ENCODE measurements at places on chromosomes 5 and 9. TPM values are rescaled to one million over a fixed set of nuclear protein-coding genes. Genes with fewer than 3 reads are reported as not detected.

GRCh38 chr9:34887841-34888240, 70.2 kb upstream of the PHF24 start:
- DNase-seq = no peak

GRCh38 chr9:121637713-121638220, 13.7 kb upstream of the DAB2IP start:
- DNase-seq = peak; percentile 94

DNA sequence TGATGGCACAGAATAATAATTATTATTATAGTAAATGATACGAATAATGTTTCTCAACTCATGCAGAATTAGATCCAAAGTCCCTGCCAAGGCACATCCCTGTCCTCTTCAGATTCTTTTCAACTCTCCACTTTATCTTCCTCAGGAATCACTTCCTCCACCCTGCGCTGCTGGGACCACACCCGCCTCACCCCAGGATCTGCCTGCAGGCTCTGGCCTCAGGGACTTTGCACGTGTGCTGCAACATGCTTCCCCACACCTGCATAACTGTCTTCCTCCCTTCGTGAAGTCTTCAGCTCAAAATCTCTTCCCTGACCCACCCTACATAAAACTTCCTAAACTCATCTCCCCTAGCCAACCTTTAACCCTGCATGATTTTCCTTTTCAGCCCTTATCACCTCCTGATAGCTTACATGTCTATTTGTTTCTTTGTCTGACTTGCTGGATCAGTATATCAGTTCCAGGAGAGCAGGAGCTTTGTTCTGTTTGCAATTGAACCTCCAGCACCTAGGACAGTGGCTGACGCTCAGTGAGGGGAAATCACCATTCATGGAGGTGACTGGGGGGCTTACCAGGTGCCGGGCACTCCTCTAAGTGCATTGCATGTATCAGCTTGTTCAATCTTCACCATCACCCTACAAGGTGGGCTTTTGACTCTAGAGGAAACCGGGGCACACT, 47.5 kb upstream of the EGFLAM start:
- DNase-seq = no peak

DNA sequence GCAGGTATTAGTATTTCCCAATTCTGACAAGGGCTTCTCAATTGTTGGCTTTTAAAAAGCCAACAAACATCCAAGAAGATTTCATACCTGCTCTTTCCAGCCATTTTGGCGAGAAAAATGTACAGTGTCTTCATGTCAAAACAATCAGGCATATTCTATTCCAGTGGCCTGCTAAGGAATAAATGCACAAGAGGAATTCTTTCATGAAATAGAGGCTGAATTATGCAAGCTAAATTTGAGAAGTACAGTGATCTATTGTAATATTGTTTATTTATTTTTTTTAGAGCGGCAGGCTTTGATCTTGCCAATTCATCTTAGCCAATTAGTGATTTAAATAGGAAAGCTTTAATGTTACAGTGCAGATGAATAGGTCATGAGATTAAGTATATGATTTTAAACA, 49.3 kb downstream of the NLN start:
- peak; percentile 2 for DNase-seq

GRCh38 chr5:135821061-135821801, 13.2 kb upstream of the SLC25A48 start:
- DNase-seq = peak; percentile 70

TAS2R1 gene
- total RNA-seq = not detected

CNTFR gene
- 6.2 TPM for total RNA-seq

IL17B gene
- 56.1 TPM for total RNA-seq

All from tongue (tissue), 3 donors.